Astrocyte of the cerebellum (primary cell): ENCODE measurements at places on chromosomes 1 and 21.

DNA sequence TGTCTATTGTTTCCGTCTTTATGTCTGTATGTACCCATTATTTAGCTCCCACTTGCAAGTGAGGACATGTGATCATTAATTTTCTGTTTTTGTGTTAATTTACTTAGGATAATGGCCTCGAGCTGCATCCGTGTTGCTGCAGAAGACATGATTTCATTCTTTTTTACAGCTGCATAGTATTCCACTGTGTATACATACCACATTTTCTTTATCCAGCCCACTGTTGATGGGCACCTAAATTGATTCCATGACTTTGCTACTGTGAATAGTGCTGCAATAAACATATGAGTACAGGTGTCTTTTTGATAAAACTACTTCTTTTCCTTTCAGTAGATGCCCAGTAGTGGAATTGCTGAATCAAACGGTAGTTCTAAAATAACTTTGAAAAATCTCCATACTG lies 12.7 kb upstream of the SLAMF1 start:
- DNase-seq, result no peak

GRCh38 chr1:46153732-46154131 lies 21.2 kb upstream of the TSPAN1 start:
- DNase-seq, result no peak

DNA sequence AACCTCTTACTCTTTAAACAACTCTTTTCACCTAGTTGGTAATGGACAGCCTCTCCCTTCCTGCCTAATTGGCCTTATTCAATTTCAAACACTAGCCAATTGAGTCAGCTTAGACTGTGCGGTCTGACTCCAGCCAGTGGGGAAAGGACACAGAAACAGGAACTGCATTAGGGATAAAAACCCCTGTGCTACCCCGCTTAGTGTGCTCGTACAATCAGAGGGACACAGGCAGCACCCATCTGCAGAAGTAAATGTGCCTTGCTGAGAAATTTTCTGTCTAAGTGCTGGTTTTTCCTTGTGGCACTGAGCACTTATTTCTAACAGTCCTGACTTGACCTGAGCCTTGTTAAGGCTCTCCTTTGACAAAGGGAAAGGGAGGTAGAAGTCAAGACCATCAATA lies 6.0 kb upstream of the CD2 start:
- no peak for DNase-seq

DNA sequence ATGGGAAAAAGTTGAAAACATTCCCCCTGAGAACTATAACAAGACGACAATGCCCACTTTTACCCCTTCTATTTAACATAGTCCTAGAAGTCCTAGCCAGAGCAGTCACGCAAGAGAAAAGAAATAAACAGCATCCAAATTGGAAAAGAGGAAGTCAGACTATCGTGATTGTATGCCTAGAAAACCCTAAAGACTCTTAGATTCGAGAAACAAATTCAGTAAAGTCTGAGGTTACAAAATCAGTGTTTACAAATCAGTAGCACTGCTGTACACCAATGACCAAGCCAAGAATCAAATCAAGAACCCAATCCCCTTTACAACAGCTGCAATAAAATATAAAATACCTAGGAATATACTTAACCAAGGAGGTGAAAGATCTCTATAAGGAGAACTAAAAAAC lies 72.4 kb downstream of the POU2F1 start:
- no peak for DNase-seq

DNA sequence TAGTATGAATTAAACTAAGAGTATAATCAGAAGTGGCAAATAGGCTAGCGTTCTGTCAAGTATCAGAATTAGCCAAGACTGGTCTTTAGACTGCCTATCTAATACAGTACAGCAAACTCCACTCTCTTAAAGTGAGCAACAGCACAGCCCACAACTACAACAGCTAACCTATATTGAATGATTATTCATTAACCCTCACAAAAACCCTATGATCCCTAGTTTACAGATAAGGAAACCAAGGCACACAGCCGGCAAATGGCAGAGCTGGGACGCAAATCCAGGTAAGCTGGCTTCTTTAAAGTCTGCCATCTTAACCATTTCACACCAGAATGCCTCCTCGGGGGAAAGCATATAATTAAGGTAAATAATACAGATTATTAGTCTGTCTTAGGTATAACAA lies 52.0 kb downstream of the TP53BP2 start:
- DNase-seq, result no peak

DNA sequence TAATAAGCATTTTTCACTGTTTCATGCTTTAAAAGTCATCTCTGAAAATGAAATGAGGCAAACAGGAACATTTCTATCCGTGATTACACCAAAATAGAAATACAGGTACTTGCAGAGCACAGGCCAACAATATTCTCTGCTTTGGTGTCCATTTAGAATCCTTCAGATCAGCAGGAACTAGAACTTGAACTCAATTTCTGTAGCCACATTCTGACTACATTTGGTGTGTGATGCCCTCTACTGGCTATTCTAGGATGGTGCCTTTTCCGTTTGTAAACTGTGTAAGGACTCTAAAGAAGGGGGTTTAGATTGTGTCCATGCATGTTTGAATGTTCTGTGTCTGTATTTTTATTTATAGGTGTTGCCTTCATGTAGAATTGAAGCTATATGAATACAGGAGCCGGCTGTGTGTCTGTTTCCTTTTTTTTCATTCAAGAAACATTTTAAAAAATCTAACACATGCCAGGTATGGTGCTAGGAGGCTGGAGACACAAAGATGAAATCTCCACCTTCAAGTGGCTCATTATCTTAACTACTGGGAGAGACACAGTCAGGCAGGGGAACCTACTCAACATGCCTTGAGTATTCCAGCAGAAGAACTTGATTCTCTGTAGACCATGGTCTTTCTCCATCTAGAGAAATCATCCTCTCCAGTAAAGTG lies 7.6 kb upstream of the ZNF326 start:
- DNase-seq, result peak; percentile 78
